NCI-H460 (cell line): ENCODE measurements at places on chromosomes 4 and X. TPM values are rescaled to one million over a fixed set of nuclear protein-coding genes. Genes with fewer than 3 reads are reported as not detected.

The VSIG4 gene
- not detected in 2 replicates for total RNA-seq

The ZFP42 gene
- 0.05 TPM in 1 of 2 replicates, not detected in the other for total RNA-seq

The VAMP7 gene
- 74.9 and 78.3 TPM in 2 replicates for total RNA-seq

The PRAF2 gene
- 8.1 and 11.1 TPM in 2 replicates for total RNA-seq

The SLC7A11 gene
- total RNA-seq: 208 and 225 TPM in 2 replicates

The EREG gene
- total RNA-seq: 2.7 and 3.8 TPM in 2 replicates

The MAGEC3 gene
- not detected in 2 replicates for total RNA-seq

The SLC10A4 gene
- total RNA-seq: 2.1 and 2.6 TPM in 2 replicates

The EDNRA gene
- 0.35 TPM in 1 of 2 replicates, not detected in the other for total RNA-seq

The CRLF2 gene
- 4.7 and 5.7 TPM in 2 replicates for total RNA-seq

The EGFL6 gene
- not detected in 2 replicates for total RNA-seq

The SLC39A8 gene
- 650 and 658 TPM in 2 replicates for total RNA-seq

The GLRB gene
- total RNA-seq: 14.7 and 15.8 TPM in 2 replicates

The GRIPAP1 gene
- total RNA-seq: 31.6 and 33.1 TPM in 2 replicates

The CHRDL1 gene
- total RNA-seq: 0.12 TPM in 1 of 2 replicates, not detected in the other

The CENPI gene
- 26.5 and 26.9 TPM in 2 replicates for total RNA-seq

The F8A3 gene
- total RNA-seq: 0.30 and 1.0 TPM in 2 replicates

The AFF2 gene
- total RNA-seq: not detected in 2 replicates
